ENCODE measurements at places on chromosomes 7 and 10.

- DNase-seq = no peak
Observed at GRCh38 chr10:44761076-44761475, 150.1 kb upstream of the TMEM72 start.

GRCh38 chr10:5449823-5450222 is 37.5 kb downstream of the NET1 start:
- no peak for DNase-seq

GRCh38 chr10:99912041-99912440 is 97.7 kb downstream of the DNMBP start:
- DNase-seq = no peak

DNA sequence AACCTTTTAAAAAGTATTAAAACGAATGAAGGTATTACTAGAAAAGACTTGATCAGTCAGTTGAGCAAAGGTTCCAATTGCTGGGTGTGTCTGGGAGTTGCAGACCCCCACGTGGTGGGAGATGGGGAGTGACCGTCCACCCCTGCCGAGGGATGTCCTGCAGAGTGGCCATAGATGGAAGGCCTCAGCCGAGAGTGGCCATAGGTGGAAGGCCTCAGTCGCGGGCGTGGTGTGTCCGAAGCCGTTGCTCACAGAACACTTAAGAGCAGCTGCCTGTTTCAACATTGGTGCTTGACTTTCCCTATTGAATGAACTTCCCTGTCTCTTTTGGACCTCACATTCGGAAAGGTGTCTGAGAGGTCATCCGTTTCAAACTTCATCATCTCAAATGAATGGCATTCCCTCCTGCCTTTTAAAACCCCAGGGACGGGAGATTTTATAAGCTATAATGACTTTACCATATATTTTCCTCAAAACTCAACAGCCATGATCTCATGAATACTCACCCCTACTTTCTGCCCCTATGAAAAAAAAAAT is 69.4 kb downstream of the CAMK1D start:
- DNase-seq = no peak

DNA sequence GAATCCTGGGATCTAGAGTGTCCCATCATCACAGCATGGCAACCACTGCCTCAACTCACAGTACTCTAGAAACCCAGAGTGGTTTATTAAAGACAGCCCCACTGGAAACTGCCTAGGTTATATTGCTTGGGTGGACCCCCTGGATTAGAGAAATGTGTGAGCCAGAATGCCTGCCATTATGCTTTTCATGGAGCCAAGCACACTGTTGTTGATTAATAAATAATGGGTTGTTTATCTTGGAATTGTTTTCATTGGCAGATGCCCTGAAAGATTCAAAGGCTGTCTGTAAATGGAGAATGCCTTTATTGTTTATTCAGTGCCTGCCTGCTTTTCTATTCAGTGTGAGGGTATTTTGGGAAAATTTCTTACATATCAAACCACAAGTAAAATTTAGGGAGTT is 52.1 kb downstream of the GNAI1 start:
- DNase-seq = no peak

DNA sequence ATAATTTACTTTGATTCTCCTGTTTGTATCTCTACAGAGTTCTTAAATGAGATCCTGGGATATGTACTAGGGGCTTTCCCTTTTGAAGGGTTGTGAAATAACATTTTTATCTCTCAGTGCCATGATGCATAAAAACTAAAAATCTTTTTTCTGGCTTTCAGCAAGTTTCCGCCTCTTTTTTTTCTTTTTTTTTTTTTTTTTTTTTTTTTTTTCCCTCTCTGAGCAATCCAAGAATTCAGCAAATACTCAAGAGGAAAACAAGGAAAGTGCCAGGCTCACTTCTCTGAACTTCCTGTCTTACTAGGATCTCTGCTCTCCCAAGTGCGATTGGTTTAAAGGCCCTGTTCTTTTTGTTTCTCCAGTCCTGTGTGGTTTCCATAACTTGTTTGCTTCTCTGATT is 79.9 kb downstream of the HYCC1 start:
- DNase-seq = no peak

GRCh38 chr10:110803239-110803749 is 68.4 kb upstream of the PDCD4 start:
- no peak for DNase-seq

GRCh38 chr10:75525067-75525466 is 93.6 kb downstream of the LRMDA start:
- no peak for DNase-seq

- no peak for DNase-seq
Observed at GRCh38 chr7:30464231-30464671, 14.3 kb downstream of the NOD1 start.

DNA sequence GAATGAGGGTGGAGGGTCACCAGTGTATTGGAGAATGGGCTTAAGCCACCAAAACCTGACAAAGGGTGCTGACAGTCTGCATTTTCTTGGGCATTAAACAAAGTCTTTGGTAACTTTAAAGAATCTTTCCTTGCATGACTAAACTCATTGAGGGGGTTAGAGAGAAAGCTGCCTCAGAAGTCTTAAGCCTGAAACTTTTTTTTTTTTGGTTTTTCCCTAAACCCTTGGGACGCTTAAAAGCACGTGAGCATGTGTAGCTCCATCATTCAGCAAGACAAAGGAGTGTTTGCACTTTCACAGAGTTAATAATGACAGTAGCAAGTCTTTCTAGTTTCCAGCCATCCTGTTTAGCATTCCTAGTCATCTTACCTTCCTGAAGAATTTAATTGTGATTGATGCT is 110.7 kb downstream of the LRMDA start:
- no peak for DNase-seq

GRCh38 chr7:13979671-13980435 is 9.6 kb downstream of the ETV1 start:
- DNase-seq = no peak

- DNase-seq = no peak
Observed at GRCh38 chr7:29609162-29610037, 45.8 kb downstream of the PRR15 start.

GRCh38 chr7:82945480-82945879 is 217.2 kb downstream of the PCLO start:
- DNase-seq = no peak

- no peak for DNase-seq
Observed at GRCh38 chr7:73537051-73537450, 15.0 kb upstream of the BAZ1B start.

- DNase-seq = no peak
Observed at GRCh38 chr10:123561141-123561440, 105.1 kb upstream of the GPR26 start.

DNA sequence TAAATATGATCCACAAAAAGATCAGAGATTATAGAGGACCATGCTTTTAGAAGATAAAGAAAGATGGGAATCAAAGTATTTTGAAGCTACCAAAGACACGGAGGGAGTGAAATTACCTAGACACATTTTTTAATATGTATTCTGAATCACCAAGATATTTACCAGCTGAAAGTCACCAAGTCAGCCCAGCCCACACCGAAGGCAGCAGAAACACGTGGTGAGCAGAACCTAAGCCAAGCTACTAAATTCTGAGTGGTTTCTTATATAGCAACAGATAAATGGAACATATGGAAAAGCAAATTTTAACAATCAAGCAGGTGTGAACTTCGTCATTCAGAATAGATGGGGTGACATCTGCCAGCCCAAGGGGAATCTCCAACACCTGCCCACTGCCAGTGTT is 134.7 kb upstream of the AKR1E2 start:
- DNase-seq = no peak

GRCh38 chr10:63720676-63721075 is 199.5 kb downstream of the REEP3 start:
- no peak for DNase-seq

GRCh38 chr7:75813084-75813483 is 522 bp downstream of the CCL24 start:
- no peak for DNase-seq

- DNase-seq = no peak
Observed at GRCh38 chr7:12759151-12759550, 71.7 kb downstream of the ARL4A start.

GRCh38 chr10:29408847-29409240 is 120.0 kb downstream of the LYZL1 start:
- no peak for DNase-seq

- DNase-seq = no peak
Observed at GRCh38 chr10:23373156-23373555, 28.6 kb upstream of the C10orf67 start.

GRCh38 chr7:157129907-157130460 is 8.7 kb upstream of the UBE3C start:
- DNase-seq = no peak

GRCh38 chr10:130363899-130364445 is 227.8 kb downstream of the GLRX3 start:
- no peak for DNase-seq

DNA sequence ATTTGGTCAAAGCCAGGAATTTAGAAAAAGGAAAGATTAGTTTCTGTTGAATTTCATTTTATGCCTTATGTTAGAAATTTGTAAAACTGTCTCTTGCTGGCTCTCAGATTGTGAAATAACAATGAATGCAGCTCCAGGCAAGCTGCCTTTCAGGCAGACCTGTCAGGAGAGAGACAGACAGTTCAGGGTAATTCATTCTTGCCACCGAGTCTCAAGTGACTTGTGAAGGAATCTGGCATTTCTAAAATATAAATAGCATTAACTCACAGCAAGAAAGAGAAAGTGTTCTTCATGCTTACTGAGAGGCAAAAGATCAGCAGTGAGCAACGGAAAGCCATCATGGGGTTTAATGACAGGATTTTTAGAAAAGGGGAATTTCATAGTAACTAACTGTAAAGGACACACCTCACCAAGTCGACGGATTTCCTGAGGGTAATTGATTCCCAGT is 442.3 kb upstream of the AKR1E2 start:
- DNase-seq = no peak

GRCh38 chr10:8596929-8597472 is 542.5 kb downstream of the GATA3 start:
- no peak for DNase-seq
